ENCODE measurements at places on chromosomes 2 and 18.

- DNase-seq, result peak; percentile 71
Measured at GRCh38 chr2:11775384-11775783, 29.0 kb downstream of the LPIN1 start.

GRCh38 chr2:98748292-98749065 lies 17.5 kb upstream of the MGAT4A start:
- no peak for DNase-seq

DNA sequence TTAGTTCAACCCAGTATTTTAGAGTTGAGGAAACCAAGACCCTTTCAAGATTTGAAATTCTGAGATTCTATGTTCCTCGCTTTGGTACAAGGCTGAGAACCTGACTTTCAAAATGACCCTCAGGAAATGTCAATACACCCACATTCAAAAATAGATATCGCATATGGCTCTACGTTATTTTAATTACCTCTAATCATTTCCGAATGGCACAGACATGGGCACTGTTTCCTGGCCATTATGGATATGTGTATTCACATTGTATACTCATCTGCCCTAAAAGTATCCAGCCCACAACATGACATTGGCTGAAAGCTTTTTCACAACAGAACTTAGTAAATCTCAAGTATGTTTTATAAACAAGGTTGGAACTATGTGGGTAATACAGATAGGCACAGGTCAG lies 6.7 kb downstream of the KLF7 start:
- no peak for DNase-seq

DNA sequence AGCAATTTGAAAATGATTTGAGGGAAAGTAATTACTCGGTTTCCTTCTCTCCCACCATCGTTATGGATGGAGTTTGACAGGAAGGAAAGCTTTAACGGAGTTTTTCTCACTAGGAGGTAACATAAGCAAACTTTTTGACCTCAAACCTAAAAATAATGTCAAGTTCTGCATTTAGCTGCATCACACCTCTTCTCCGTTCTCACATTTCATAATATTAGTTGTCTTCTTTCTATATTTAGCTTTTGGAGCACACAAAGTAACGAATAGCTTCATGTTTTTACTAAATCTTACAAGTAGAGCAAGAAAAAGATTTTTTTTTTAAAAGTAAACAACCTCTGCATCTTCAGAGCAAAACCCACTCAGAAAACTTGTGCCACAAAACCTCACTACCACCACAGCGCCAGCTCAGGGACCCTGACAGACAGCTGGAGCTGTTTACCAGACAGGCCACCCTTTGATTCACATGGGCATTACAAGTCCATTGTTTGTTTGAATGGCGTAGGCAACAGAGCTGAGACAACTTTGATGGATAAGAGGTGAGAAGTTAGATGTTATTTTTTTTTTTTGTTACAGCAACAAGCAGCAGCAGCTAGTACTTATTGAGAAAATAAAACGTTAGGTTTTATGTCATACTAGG lies 21.9 kb upstream of the ICOS start:
- DNase-seq, result peak; percentile 33

DNA sequence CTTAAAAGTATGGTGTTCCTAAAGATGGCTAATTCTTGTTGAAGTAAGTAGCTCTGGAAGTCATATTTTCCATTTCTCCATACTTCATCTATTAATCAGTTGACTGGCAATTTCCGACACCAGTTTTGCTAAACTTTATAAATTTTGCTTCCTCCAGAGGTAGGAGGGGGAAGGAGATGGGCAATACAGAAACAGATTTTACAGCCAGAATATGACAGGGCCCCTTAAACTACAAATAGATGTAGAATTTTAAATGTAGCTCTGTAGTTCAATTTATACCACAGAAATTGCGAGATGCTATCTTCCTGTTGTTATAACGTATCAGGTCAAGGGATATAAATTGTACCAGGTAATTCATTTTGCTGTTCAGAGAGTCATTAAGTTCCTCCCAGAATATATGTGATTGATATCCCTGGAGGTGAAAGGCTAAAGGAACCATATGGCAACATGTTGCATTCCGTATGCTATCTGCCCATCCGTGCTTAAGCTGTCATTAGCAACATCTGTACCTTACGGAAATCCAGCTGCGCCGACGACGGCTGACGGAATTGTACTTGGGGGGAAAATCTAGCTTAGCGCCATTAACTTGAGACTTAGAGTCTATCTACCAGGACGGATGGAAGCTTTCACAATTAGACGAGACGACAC lies 8.4 kb upstream of the NR4A2 start:
- no peak for DNase-seq

DNA sequence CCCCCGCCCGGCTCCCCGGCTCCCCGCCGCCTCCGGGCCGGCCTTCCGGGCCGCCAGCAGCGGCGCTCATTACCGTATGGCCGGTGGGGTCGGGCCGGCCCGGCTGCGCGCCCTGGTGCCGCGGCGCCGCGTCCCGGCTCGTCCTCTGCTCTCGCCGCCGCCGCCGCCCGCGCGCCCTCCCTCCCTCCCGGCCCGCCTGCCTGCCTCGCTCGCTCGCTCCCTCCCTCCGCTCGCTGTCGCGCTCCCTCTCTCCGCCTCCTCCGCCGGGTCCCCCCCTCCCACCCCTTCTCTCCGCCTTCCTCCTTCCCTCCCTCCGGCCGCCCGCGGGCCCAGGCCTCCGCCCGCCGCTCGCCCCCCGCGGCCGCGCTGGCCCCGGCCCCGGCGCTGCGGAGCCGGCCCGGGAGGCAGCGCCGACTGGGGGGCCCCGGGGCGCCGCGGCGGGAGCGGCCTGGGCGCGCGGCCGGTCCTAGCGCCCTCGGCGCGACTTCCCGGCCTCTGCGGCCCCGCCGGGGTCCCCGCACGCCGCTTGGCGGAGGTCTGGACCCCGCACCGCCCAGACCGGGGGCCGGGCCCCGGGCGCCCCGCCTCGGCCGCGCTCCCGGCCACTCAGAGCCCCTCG lies at the start of gene DNMT3A:
DNMT3A (minus strand) TSS at position 173 of the 619 bp plus-strand sequence. CDS start 27,941 bp downstream, outside the sequence.
- peak; percentile 59 for DNase-seq

GRCh38 chr2:149716687-149717086 lies 129.1 kb upstream of the MMADHC start:
- no peak for DNase-seq

- no peak for DNase-seq
Measured at GRCh38 chr2:118120401-118120780, 32.1 kb downstream of the INSIG2 start.

- DNase-seq, result no peak
Measured at GRCh38 chr2:154392256-154392655, 306.2 kb upstream of the KCNJ3 start.

- no peak for DNase-seq
Measured at GRCh38 chr2:46339676-46340459, 42.7 kb downstream of the EPAS1 start.

GRCh38 chr2:85536479-85536878 lies 2.5 kb upstream of the MAT2A start:
- DNase-seq, result no peak

DNA sequence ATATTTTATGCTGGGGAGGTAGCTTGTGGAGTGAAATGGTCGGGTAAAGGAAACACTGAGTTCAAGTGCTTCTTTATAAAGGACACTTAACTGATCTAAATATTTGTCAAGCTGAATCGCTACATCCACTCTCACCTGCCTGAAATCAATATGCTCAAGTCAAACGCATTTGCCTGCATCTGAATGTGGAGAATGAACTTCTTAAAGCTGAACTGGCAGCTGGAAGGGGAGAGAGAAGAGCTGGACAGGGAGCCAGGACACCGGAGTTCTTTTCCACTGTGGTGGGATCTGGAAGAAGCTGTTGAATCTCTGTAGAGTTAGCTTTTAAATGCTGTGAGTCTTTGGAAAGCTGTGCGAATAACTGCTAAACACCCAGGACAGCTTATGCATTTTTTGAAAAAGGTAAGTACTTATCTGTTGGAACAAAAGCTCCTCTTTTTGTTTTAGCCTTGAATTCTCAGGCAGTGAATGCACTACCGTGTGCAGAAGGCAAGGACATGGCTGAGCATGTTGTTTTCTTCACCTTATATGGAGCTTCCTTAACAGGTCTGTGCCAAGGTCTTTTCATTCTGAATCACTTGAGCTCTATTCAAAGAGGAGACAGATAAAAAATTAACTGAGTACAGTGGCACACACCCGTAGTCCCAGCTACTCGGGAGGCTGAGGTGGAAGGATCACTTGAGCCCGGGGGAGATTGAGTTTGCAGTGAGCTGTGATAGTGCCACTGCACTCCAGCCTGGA lies 74.2 kb upstream of the KLF7 start:
- no peak for DNase-seq

GRCh38 chr2:105361102-105361889 lies 24.0 kb downstream of the C2orf49 start:
- peak; percentile 14 for DNase-seq

GRCh38 chr2:36530983-36531354 lies 67.0 kb downstream of the FEZ2 start:
- DNase-seq, result no peak

DNA sequence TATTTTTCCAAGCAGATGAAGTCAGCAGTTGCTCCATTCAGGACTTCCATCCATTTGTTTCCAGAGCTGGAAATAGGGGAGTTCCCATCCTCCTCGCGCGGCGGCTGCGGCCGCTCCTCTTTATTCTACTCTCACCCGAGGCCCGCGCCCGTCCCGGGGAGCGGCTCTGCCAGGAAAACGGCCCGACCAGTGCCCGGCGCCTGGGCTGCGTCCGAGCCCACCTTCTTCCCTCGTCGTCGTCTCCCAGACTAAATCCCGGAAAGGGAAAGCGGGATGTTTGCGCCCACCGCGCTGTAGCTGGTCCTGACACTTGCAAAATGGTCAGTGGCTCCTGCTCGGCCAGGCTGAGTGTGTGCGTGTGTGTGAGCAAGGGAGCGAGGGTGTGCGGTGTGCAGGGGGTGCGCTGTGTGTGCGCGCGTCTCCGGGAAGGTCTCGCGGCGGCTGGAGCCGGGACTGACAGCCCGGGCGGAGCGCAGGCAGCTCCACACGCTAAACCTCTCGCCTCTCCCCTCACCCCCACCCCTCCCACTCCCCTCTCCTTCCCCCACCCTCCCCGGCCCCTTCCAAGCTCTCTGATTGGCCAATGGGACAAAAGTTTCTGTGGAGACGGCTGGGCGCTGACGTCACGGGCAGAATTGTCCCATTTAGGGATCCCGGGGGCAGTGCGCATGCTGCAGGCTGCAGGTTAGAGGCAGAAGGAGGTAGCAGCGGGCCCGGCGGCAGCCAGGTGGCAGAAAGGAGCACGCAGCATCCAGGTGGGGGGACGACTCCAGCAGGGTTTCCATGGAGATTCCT lies at the start of gene NOL4:
NOL4 (minus strand) TSS at position 491 of the 795 bp plus-strand sequence. CDS start 1,660 bp downstream, outside the sequence.
- no peak for DNase-seq

DNA sequence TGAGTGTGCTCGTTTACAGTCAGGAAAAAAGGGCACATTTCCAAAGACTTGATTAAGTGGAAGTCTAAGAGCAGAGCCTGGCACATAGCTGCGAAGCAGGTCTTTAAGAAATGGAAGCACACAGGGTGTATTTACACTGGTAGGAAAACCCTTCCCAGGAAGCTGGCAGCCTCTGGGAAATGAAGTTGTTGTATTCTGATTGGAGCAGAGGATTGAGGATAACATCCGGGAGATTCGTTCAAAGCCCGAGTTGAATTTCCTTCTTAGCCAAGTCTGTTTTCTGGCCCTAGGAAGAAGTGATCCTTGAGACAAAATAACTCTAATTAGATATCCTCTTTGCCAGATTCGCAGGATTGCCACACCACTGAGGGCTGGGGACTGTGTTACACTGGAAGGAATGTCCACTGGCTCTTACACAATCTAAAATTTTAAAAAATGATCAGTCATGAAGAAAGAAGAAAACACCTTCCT lies 75.9 kb downstream of the ITGB1BP1 start:
- no peak for DNase-seq

GRCh38 chr2:61887717-61888266 lies 664 bp downstream of the CCT4 start:
- peak; percentile 37 for DNase-seq

All from CD4-positive, alpha-beta T cell treated with Interleukin-10 for 1 hour (primary cell).